ENCODE measurements at places on chromosomes 12 and 14.

DNA sequence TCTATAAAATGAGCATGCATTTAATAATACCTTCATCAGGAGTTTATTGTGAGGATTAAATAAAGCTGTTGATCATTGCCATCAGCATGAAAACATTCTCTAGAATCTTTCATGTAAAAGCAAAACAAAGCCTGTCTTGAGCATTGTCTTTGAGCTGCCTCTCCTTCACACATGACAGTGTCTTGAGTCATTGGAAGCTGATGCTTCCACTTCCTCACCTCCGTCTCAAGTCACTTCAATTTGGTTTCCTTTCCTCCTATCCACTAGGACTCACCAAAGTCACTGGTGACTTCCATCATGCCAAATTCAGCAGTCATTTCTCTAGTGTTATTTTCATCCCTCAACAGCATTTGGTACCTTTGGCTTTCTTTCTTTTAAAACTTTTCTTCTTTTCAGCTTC, 31.6 kb upstream of the MYBPC1 start:
- DNase-seq: no peak

DNA sequence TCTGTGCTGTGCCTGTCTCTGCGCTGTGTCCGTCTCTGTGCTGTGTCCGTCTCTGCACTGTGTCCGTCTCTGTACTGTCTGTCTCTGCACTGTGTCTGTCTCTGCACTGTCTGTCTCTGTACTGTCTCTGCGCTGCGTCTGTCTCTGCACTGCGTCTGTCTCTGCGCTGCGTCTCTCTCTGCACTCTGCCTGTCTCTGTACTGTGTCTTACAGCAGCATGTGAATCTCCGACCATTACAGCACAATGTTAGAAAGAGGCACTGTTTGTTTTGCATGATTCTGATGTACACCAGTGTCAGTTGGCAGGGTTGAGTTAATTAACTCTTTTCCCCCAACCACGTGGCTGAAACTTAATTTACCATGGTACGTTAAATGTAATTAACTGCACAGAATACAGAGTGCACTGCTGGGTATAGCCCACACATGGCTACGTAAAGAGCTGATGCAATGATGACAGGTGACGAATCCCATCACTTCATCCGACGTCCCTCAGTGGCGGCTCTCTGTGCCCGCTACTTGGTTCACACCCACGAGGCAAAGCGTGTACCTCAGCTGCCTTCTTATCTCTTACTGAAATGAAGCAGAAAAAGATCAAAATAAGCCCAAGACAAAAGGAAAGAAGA, 127.7 kb upstream of the SFSWAP start:
- DNase-seq: no peak

- no peak for DNase-seq
Measured at GRCh38 chr12:53500142-53500775, 824 bp upstream of the TARBP2 start.

GRCh38 chr12:2256915-2257314, 204.1 kb downstream of the CACNA1C start:
- DNase-seq: no peak

DNA sequence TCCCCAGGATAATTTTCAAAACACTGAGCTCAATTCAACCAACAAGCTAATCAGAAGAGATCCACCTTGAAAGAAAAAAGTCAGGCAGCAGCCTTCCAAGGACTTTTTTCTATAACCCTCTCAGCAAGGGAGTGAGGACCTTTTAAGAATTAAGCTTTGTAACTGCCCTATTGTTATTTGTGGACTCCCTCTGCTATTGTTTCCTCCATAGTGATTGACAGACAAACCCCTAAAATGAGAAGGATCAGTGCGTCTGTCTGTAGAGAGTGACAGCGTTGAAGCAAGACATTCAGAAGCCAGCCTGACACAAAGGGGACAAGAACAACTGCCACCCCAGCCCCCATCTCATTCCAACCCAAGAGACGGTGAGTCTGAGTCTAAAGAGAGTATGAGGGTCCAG, 30.3 kb upstream of the BTG1 start:
- DNase-seq: no peak

GRCh38 chr14:103334644-103335622, 896 bp downstream of the EIF5 start:
- peak; percentile 64 for DNase-seq

DNA sequence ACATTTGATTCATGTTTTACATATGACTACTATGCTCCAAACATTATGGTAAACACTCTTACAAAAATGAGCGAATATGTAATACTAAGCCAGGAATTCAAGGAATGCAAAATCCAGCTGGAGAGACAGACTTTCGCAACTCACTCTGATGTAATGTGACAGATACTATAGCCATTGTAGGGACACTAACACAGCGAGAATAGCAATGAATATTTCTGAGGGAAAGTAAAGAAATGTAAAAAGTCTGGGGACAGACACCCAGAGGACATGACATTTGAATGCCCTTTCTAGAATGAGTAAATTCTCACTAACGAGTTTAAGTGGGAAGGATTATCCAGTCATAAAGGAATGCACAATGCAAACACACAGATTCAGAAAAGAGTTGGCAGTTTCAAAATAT, 121.9 kb downstream of the PIK3C2G start:
- no peak for DNase-seq

DNA sequence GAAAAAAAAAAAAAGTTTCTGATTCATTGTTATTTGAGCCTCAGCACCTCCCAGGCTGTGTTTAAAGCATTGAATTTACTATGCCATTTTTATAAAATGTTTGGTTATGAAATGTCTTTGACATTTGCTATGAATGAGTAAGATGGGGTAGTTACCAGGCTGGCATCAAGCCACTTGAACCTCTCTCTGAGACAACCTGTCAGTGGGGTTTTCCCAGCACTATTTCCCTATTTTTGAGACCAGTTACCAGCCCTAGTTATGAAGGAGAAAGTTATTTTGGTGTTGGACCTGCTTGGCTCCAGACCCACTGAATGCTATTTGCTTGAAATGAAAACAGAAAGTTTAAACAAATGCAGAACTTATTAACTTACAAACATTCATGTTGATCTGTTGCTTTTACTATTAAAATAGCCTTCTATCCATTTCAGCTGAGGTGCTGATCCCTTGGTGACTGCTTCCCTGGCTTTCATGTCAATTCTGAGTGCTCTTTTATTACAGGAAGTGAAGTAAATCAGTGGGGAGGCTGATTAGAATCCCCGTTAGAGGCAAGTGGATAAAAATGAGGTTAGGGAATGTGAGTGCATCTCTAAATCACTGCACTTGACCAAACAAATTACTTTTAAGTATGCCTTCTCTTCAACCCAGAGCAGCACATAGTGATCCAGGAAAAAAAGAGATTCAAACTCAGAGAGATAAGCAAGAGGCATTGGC, 37.8 kb downstream of the LLPH start:
- DNase-seq: no peak

GRCh38 chr12:26152507-26153102, 27.8 kb upstream of the BHLHE41 start:
- no peak for DNase-seq

DNA sequence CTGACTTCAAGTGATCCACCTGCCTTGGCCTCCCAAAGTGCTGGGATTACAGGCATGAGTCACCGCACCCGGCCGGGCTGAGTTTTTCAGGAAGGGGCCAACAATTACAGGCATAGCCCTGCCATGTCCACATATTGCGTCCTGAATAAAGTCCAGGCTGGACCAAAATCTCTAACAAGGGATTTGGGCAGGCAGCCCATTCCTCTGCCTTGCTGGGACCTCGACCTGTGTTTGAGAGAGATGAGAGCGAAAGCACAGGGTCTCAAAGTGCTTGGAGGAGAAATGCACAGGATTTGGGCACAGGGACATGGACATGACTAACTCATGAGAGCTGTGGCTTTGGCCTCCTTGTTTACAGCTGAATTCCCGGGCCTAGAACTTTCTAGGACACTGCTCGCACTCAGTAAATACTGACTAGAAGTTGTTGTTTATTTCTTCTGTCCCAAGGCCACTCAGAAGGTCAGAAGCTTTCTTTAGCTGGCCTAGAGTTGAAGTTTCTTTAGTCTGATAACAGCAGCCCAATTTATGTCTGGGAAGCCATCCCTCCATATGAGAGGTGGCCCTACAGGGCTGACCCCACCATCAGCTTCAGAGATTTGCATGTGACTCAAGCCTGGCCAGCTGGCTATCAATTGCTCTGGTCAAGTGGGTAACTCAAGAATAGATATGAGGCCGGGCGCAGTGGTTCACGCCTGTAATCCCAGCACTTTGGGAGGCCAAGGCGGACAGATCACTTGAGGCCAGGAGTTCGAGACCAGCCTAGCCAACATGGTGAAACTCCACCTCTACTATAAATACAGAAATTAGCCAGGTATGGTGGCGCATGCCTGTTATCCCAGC, 11.7 kb downstream of the CAMKK2 start:
- DNase-seq: no peak

DNA sequence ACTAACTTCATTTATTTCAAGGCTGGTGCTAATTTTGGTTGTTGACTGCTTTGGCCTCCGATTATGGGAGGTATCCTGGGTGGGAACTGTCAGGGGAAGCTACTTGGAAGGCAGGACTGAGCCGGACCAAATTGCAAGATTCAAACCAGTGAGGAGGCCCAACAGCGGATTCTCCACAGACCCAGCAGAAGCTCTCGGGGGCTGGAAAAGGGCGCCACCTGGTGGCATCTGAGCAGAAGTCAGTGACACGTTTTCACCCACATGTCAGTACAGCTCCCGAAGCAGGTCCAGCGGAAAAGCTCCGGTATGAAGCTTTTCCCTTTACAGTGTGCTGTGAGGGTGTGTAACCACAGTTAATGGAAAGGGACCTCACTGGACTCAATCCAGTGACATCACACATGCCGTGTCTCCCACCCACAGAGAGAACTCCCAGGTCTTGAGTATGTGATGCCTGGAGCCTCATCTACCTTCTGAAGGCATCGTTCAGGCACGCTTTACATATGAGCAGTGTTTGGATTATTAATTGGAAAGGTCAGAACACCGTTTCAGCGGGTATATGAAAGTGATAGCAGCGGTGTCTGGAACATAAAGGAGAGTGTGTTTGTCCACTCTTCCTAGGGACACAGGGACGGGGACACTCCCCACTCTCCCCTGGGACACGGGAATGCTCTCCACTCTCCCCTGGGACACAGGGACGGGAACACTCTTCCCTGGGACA, 3.6 kb upstream of the P2RX2 start:
- DNase-seq: peak; percentile 81

DNA sequence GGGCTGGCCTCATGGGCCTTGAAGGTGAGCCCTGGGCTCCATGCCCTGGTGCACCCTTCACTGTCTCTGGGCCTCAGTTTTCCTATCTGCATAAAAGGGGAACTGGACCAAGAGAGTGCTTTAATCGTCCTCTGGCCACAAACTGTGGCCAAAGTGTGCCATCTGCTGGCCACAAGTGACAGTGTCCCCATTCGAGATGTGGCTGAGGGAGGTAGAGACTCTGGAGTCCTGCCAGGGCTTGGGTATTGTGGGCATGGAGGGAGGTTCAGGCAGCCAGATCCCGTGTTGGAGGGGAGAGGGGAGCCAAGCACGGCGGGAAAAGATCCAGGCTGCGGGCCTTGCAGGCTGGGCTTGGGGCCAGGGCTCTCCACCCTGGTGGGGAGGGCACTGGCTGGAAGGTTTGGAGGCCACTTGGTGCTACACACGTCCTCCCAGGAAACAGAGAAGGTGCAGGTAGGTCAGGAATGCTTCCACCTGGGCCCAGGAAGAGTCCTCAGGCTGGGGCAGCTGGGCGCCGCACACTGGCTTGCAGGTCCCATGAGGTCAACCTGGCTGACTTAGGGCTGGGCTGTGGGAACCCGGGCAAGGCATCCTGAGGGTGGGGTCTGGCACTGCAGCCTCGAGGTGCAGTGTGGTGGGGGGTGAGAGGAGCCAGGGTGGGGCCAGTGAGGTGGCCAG, 7.3 kb upstream of the KIF26A start:
- peak; percentile 47 for DNase-seq

GRCh38 chr12:1533602-1534304, 60.6 kb downstream of the FBXL14 start:
- DNase-seq: no peak

DNA sequence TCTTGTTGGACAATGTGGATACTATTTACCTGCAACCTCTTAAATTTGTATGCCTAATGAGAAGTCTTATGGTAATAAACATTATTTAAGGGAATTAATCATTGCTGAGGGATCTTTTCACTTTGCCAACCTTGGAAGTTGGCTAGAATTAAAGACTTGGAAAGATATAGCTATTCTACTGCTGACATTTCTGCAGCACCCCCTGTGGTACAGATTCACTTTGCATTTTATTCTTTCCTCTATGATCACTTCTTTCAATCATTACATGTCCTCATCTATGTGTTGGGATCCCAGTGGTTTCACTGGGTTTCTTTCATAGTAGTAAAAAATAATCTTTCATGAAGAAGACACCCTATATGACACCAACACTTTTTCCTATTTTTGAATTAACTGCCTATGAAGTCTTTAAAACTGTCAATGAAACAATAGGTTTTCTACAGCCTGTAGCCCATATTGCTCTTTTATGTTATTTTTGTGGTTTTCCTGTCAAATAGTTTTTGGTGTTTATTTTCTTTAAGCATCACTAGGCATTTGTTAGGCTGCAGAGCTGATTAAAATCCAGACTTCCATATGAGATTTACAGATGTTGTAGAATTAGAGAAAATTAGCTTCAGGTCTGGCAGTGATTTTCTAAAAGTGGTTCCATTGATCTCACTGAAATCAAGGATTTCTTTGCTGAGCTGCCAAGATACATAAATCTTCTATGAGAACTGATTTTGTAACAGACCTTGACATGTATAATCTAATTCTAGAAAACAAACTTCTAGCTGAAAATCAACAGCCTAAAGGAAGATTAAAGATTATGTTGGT, 256.1 kb downstream of the NAV3 start:
- no peak for DNase-seq

- peak; percentile 30 for DNase-seq
Measured at GRCh38 chr12:98594050-98594835, 757 bp downstream of the SLC25A3 start.

GRCh38 chr14:32469388-32470160, 140.5 kb downstream of the AKAP6 start:
- DNase-seq: no peak

- DNase-seq: no peak
Measured at GRCh38 chr14:92645841-92646478, 102.5 kb downstream of the LGMN start.

DNA sequence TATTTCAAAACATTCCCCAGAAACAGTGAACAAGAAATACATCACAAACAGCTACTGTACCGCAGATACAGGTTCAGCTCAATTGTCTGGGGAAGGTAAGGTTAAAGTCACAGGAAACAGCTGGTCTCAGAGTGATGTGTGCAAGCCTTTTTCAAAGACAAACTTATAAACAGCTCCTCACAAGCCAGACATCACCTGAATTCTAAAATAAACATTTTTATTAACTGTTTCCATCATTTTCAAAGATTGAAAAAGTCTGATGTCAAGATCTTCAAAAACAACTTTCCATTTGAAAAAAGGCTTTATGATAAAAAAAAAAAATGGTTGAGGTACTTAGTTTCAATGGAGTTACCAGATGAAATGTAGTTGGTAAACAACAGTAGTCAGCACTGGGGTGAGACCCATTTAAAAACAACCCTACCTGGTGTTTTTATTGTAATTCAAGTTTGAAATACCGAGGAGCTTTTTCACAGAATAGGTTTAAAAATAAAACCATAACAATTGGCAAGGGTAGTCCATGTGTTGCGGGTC, 4.0 kb downstream of the BTG1 start:
- no peak for DNase-seq

Measured in nephron progenitor cell (in vitro differentiated cells).